ENCODE measurements at places on chromosomes 2 and 18. TPM values are rescaled to one million over a fixed set of nuclear protein-coding genes. Genes with fewer than 3 reads are reported as not detected.

The ARHGAP25 gene
- total RNA-seq = 156 TPM

The FSIP2 gene
- total RNA-seq = 0.27 TPM

The NPPC gene
- not detected for total RNA-seq

The RAD51AP2 gene
- total RNA-seq = not detected

The GDF7 gene
- total RNA-seq = not detected

The NGEF gene
- not detected for total RNA-seq

The OTOF gene
- 14.4 TPM for total RNA-seq

The CBLN2 gene
- total RNA-seq = not detected

The TMEM214 gene
- total RNA-seq = 117 TPM

The ZAP70 gene
- 346 TPM for total RNA-seq

The SP5 gene
- 0.12 TPM for total RNA-seq

The CACNB4 gene
- 0.80 TPM for total RNA-seq

The FSHR gene
- not detected for total RNA-seq

The VWA3B gene
- total RNA-seq = not detected

The CIB4 gene
- not detected for total RNA-seq

The MATN3 gene
- total RNA-seq = not detected

The DCAF17 gene
- 17.6 TPM for total RNA-seq

The LYG1 gene
- total RNA-seq = 2.8 TPM

The L3MBTL4 gene
- 1.1 TPM for total RNA-seq

The HS1BP3 gene
- total RNA-seq = 15.3 TPM

The EPC2 gene
- 46.1 TPM for total RNA-seq

The AP1S3 gene
- 9.8 TPM for total RNA-seq

The LYPD1 gene
- not detected for total RNA-seq

The APCDD1 gene
- total RNA-seq = not detected

The DNAH7 gene
- not detected for total RNA-seq

The TRIM43 gene
- not detected for total RNA-seq

The RBKS gene
- 1.6 TPM for total RNA-seq

The CROCC2 gene
- not detected for total RNA-seq

The CHRNA1 gene
- total RNA-seq = not detected

The CYTIP gene
- 484 TPM for total RNA-seq

The GPD2 gene
- 18.7 TPM for total RNA-seq

The GKN1 gene
- not detected for total RNA-seq

The DTNA gene
- 0.24 TPM for total RNA-seq

The HOXD10 gene
- not detected for total RNA-seq

The PSMA8 gene
- total RNA-seq = 0.27 TPM

The CTAGE1 gene
- total RNA-seq = not detected

The RGPD4 gene
- not detected for total RNA-seq

The FHOD3 gene
- total RNA-seq = not detected

The LOXHD1 gene
- total RNA-seq = 0.05 TPM

The REEP1 gene
- total RNA-seq = 0.10 TPM

The SERPINB4 gene
- total RNA-seq = not detected

The DSG2 gene
- 0.20 TPM for total RNA-seq

The ACVR1C gene
- total RNA-seq = 1.8 TPM

The AQP12A gene
- total RNA-seq = not detected

The MEIS1 gene
- total RNA-seq = not detected

The CENPA gene
- 27.7 TPM for total RNA-seq

The CCBE1 gene
- total RNA-seq = not detected

The TEX44 gene
- not detected for total RNA-seq

The UGT1A3 gene
- total RNA-seq = not detected

The ANKRD23 gene
- total RNA-seq = 18.4 TPM
